ENCODE measurements at places on chromosomes 12 and 14. TPM values are rescaled to one million over a fixed set of nuclear protein-coding genes. Genes with fewer than 3 reads are reported as not detected.

CCDC197 gene
- not detected for total RNA-seq

SLC35F4 gene
- total RNA-seq = not detected

VWF gene
- 1.4 TPM for total RNA-seq

WNT5B gene
- 8.6 TPM for total RNA-seq

TMTC1 gene
- 30.9 TPM for total RNA-seq

INHBC gene
- not detected for total RNA-seq

MMP19 gene
- total RNA-seq = 38.4 TPM

LIN52 gene
- 3.8 TPM for total RNA-seq

ADCK1 gene
- 10.8 TPM for total RNA-seq

NDUFA9 gene
- total RNA-seq = 29.4 TPM

TAS2R9 gene
- total RNA-seq = not detected

C12orf42 gene
- not detected for total RNA-seq

PCED1B gene
- total RNA-seq = 1.9 TPM

BDKRB1 gene
- total RNA-seq = 53.3 TPM

SRRM4 gene
- total RNA-seq = not detected

OTOGL gene
- not detected for total RNA-seq

TSPAN19 gene
- total RNA-seq = 0.13 TPM

LTBP2 gene
- total RNA-seq = 110 TPM

ERP27 gene
- 0.26 TPM for total RNA-seq

MFAP5 gene
- 1.2 TPM for total RNA-seq

SAMD4A gene
- 12.1 TPM for total RNA-seq

SYT1 gene
- 12.0 TPM for total RNA-seq

KRT3 gene
- total RNA-seq = not detected

KRT81 gene
- 0.64 TPM for total RNA-seq

PMEL gene
- 1.7 TPM for total RNA-seq

RNASE7 gene
- total RNA-seq = not detected

MAP3K9 gene
- 1.7 TPM for total RNA-seq

ARHGEF25 gene
- total RNA-seq = 22.4 TPM

ANKRD33 gene
- 0.13 TPM for total RNA-seq

PTGER2 gene
- 129 TPM for total RNA-seq

TMTC3 gene
- 52.8 TPM for total RNA-seq

SELPLG gene
- 2.2 TPM for total RNA-seq

SNRNP35 gene
- 13.1 TPM for total RNA-seq

CTSG gene
- total RNA-seq = not detected

OR6C6 gene
- total RNA-seq = not detected

REM2 gene
- total RNA-seq = 0.32 TPM

JAG2 gene
- total RNA-seq = 0.48 TPM

PNMA1 gene
- total RNA-seq = 23.0 TPM

SBNO1 gene
- total RNA-seq = 19.0 TPM

CABP1 gene
- 0.88 TPM for total RNA-seq

ARHGAP9 gene
- total RNA-seq = 2.2 TPM

MYH6 gene
- not detected for total RNA-seq

TAS2R13 gene
- 2.8 TPM for total RNA-seq

GALNT6 gene
- 49.0 TPM for total RNA-seq

PMCH gene
- total RNA-seq = not detected

ANO4 gene
- 5.8 TPM for total RNA-seq

ITGB7 gene
- not detected for total RNA-seq

SLC17A8 gene
- not detected for total RNA-seq

CFAP54 gene
- total RNA-seq = 2.6 TPM

All from epithelial cell of alveolus of lung (primary cell).